ENCODE measurements at places on chromosomes 2 and 18.

- DNase-seq = no peak
Measured at GRCh38 chr2:86143307-86143706, 37.3 kb downstream of the PTCD3 start.

GRCh38 chr2:217277646-217278398 is 418.0 kb upstream of the TNP1 start:
- DNase-seq = peak; percentile 81

DNA sequence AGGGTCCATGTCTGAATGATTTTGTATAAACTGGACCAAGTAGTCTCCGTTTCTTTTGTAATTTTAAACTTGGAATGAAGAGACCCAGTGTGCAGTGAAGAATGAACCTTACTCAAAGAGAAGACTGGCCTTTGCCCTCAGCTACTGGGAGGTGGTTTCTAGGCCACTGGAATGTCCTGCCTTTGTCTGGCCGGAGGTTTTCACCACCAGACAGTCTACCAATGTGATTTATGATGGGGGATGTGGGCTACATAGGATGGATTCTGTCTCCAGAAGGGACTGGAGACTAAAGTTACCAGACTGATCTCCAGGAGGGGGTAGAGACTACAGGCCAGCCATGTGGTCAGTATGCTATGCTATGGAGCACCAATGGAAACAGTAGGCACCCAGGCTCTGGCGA is 42.8 kb upstream of the RAB31 start:
- no peak for DNase-seq

- DNase-seq = no peak
Measured at GRCh38 chr2:143698888-143699570, 569.8 kb downstream of the ARHGAP15 start.

GRCh38 chr2:51505533-51505932 is 473.6 kb upstream of the NRXN1 start:
- DNase-seq = no peak

GRCh38 chr2:209936106-209936666 is 66.3 kb upstream of the RPE start:
- DNase-seq = no peak

DNA sequence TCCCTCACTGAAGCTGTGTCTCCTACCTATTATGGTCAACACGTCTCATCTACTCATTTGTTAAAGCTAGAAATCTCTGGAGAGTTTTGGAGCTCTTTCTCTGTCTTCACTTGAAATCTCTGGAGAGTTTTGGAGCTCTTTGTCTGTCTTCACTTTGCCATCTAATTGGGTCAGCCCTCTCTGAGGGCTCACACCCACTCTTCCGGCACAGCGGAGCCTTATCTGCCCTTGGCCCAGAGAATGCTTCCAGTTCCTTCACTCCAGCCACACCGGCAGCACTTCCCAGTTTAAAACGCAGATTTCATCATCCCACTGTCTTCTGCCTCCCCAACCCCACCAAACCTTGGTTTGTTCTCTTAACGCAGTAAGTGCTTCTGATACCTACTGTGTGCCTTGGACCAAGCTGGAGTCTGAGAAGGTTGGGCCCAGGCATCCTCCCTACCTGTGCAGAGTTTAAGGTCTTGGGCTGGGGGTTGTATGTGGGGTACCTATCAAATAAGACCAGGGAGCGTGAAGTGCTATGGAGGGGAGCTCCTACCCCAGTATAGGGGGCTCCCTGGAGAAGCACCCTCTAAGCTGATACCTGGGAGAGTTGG is 5.0 kb downstream of the HPCAL1 start:
- no peak for DNase-seq

DNA sequence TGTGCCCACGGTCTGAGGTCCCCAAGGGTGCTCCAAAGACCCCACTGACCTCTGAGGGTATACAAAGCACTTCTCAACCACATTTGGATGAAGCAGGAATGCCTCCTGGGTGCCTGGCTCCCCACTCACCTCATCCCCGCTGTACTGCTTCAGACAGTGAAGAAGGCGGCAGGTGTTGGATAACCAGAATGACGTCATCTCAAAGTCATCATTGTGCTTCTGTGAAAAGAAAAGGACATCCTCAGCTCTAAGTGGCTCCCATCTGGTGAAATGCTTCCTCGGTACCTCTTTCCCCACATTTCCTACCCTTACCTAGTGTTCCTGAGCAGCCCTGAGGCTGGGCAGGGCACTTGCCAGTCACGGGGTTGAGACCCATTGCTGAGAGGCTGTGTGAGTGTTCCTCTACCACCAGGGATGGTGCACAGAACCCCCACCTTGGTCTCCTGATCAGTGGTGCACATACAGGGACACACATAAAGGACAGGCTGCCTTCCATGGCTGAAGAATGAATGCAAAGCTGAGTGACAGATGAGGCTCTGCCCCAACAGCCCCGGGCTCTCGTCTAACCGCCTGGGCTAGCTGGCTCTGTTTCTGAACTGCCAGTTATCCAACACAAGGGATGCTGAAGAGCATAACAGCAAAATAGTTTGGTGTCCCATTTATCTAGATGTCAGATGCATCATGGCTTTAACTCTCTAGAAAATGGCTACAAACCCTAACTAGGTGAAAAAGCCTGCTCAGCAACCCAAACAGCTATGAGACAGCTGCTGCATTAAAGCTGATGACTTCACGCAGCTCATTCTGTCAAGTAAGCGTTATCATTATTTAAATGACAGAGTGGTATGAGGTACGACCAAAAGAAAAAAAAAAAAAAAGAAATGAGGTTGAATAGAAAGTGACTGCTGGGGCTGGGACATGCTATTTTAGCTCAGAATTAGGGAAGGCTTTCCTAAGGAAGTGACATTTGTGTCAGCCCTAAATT is 28.2 kb upstream of the ACAA2 start:
- DNase-seq = no peak

DNA sequence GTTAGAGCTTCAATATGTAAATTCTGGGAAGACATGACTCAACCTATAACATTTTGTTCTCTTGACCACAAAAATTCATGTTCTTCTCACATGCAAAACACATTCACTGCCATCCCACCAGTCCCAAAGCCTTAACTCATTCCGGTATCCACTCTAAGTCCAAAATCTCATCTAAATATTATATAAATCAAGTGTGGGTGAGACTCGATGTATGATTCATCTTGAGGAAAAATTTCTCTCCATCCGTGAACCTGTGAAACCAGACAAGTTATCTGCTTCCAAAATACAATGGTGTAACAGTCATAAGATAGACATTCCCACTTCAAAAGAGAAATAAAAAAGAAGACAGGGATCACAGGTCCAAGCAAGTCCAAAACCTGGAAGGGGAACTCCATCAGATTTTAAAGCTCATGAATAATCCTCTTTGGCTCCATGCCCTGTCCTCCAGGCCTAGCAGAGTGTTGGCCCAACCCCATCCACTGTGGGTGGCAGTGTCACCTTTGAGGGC is 101.3 kb downstream of the RAD51AP2 start:
- DNase-seq = no peak

- no peak for DNase-seq
Measured at GRCh38 chr2:41486948-41487347, 560.9 kb upstream of the PKDCC start.

GRCh38 chr18:45839414-45840395 is 14.2 kb downstream of the SIGLEC15 start:
- no peak for DNase-seq

- DNase-seq = no peak
Measured at GRCh38 chr2:8044046-8044594, 637.7 kb upstream of the ID2 start.

- no peak for DNase-seq
Measured at GRCh38 chr2:211457325-211457724, 900.9 kb downstream of the CPS1 start.

DNA sequence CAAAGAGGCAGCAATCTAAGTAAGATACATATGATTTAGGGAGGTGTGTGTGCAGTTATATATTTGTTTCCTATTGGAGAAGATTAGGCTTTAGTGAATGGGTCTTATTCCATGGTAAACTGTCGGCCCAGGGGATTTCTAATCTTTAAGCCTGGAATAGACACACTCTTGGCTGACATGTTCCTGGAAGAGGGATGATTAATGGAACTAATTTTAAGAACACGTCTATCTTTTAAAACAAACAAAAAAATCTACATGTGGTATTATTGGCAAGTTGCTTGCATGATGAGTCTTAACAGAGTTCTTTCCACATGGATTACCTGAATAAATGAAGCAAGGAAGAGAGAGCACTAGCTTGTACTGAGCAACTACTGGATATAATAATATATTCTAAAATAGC is 114.2 kb upstream of the NT5C1B start:
- no peak for DNase-seq
